ENCODE measurements at places on chromosomes 12 and 14. TPM values are rescaled to one million over a fixed set of nuclear protein-coding genes. Genes with fewer than 3 reads are reported as not detected.

GRCh38 chr14:99037777-99038430 lies 234.1 kb downstream of the BCL11B start:
- no peak overlapping the region for H3K4me3 ChIP-seq
- H3K27ac ChIP-seq, result no peak overlapping the region
- no peaks in the 10 kb centered on the region for H3K36me3 ChIP-seq
- H3K27me3 ChIP-seq, result peaks cover 6% of the 10 kb centered on the region

The DIO3 gene
- total RNA-seq, result 3.3 TPM

The CYP27B1 gene
- 0.62 TPM for total RNA-seq

GRCh38 chr14:54168489-54168888 lies 211.9 kb upstream of the BMP4 start:
- H3K27ac ChIP-seq, result no peak overlapping the region
- H3K4me1 ChIP-seq, result peaks cover 6% of the 10 kb centered on the region
- H3K36me3 ChIP-seq, result no peaks in the 10 kb centered on the region
- DNase-seq, result no peak

DNA sequence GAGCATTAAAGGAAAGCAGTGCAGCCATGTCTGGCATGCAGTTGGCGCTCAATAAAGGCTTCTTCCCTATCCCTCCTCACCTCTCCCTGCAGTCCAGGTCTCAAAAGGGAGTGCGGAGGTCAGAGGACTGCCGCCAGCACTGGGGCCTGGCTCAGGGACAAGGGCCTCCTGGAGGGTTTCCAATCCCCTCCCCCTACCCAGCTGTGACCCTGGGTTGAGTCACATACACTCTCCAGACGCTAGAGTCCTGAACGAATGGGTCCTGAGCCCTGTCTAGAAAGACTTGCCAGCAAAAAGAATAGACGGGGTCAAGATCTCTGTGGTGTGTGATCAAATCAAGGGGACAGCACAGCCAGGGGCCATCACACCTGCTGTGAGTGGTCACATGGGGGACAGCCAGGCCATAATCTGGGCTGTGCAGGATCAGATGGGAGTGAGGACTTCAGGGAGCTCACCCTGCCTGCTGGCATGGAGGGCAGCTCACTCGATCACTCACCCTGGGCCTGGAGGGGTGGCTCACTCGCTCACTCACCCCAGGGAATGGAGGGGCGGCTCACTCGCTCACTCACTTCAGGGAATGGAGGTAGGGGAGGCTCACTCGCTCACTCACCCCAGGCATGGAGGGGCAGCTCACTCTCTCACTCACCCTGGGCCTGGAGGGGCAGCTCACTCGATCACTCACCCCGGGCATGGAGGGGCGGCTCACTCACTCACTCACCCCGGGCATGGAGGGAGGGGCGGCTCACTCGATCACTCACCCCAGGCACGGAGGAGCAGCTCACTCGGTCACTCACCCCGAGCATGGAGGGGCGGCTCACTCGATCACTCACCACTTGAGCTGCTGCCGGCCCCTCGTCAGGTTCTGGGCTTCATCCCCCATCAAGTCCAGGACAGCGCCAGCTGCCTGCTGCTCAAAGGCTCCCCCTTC lies 12.8 kb downstream of the CFAP73 start:
- H3K36me3 ChIP-seq, result peaks cover 90% of the 10 kb centered on the region
- no peak overlapping the region for H3K4me3 ChIP-seq

DNA sequence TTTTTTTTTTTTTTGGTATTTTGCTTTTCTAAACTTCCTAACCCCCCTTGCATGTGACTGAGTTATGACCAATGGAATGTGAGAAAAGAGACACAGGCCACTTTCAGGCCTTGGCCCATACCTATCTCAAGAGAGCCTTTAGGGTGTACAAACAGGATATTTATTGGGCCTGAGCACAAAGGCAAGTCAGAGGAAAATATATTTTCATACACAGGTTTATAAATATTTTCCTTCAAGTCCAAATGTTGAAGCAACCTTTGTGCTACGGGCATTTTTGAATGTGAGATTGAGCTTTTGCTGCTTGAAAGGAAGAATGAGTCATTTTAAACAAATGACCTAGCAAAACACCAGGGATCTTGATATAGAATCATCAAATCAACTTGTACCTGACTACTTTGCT lies 228.6 kb upstream of the E2F7 start:
- H3K4me3 ChIP-seq, result no peak overlapping the region
- no peak for DNase-seq
- no peak overlapping the region for H3K27ac ChIP-seq
- no peaks in the 10 kb centered on the region for H3K27me3 ChIP-seq
- H3K4me1 ChIP-seq, result no peaks in the 10 kb centered on the region

GRCh38 chr12:1330477-1330827 lies 263.9 kb downstream of the FBXL14 start:
- H3K36me3 ChIP-seq, result no peaks in the 10 kb centered on the region
- DNase-seq, result no peak
- no peak overlapping the region for H3K27ac ChIP-seq
- H3K4me3 ChIP-seq, result no peak overlapping the region

DNA sequence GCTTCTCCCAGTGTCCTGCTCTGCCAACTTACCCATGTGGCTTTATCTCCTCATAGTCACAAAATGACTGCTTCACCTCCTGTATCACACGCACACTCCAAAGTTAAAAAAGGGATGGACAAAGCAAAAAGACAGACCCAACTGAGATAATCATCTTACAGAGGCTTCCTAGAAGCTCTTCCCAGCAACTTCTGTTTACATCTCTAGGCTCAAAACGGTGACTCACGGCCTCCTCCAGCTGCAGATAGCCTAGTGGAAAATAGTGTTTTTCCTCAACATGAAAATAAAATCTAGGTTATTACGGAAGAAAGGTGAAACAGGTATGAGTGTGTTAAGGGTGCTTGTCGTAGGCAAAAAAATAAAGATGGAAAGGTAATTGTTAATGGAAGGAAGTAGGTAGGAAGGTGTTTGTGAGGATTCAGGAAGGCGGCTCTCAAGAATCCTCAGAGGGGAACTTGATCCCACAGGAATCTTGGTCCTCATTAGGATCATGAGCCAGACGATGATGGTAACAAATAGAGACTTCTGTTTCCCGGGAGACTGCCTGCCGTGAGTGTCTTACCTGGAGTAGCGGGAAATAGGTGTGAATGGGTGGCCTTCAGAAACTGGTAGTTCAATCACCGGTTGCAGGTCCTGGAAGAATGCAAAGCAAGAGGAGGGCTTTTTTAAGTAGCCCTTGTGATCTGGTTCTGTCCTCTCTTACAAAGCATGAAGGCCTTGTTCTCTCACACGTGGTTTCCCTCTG lies 487.5 kb upstream of the TMEM132C start:
- H3K4me1 ChIP-seq, result no peaks in the 10 kb centered on the region
- H3K27me3 ChIP-seq, result no peaks in the 10 kb centered on the region
- no peaks in the 10 kb centered on the region for H3K36me3 ChIP-seq
- no peak overlapping the region for H3K27ac ChIP-seq

DNA sequence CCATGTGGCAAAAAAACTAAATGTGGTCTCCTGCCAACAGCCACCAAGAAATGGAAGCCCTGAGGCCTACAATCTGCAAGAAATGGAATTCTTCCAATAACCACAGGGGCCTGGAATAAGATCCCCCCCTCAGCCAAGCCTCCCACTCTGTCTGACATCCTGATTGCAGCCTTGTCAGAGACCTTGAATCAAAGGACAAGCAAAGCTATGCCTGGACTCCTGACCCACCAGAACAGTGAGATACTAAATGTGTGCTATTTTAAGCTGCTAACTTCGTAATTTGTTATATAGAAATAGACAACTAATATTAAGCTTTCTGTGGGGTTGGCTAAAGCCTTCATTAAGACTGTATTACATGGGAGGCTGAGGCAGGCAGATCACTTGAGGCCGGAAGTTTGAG lies 77.7 kb downstream of the TBX5 start:
- peaks cover 4% of the 10 kb centered on the region for H3K27me3 ChIP-seq
- H3K27ac ChIP-seq, result no peak overlapping the region
- no peaks in the 10 kb centered on the region for H3K4me1 ChIP-seq
- no peak overlapping the region for H3K4me3 ChIP-seq
- H3K36me3 ChIP-seq, result no peaks in the 10 kb centered on the region

- H3K4me3 ChIP-seq, result no peak overlapping the region
- H3K27me3 ChIP-seq, result no peaks in the 10 kb centered on the region
- no peak for DNase-seq
- no peaks in the 10 kb centered on the region for H3K4me1 ChIP-seq
Measured at GRCh38 chr14:53850714-53851296, 105.8 kb downstream of the BMP4 start.

DNA sequence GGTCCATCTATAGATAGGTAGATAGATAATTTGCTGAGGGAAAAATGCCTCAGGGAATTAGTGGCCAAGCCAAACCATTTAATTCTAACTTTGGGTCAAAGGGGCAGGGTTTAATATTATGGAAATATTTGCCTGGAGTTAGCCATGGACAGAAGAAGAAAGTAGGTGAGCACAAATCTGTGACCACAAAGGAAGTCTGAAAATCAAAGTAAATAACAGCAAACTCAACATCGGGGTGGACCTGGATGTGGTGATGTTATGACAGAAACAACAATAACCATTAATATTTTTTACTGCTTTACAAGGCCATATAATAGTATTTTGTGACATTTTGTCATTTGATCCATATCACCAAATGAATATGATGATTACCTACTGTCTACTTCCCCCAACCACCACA lies 578.0 kb upstream of the MGAT4C start:
- no peak for DNase-seq
- H3K4me1 ChIP-seq, result no peaks in the 10 kb centered on the region
- no peak overlapping the region for H3K27ac ChIP-seq
- H3K27me3 ChIP-seq, result no peaks in the 10 kb centered on the region

The PLCZ1 gene
- total RNA-seq, result not detected

DNA sequence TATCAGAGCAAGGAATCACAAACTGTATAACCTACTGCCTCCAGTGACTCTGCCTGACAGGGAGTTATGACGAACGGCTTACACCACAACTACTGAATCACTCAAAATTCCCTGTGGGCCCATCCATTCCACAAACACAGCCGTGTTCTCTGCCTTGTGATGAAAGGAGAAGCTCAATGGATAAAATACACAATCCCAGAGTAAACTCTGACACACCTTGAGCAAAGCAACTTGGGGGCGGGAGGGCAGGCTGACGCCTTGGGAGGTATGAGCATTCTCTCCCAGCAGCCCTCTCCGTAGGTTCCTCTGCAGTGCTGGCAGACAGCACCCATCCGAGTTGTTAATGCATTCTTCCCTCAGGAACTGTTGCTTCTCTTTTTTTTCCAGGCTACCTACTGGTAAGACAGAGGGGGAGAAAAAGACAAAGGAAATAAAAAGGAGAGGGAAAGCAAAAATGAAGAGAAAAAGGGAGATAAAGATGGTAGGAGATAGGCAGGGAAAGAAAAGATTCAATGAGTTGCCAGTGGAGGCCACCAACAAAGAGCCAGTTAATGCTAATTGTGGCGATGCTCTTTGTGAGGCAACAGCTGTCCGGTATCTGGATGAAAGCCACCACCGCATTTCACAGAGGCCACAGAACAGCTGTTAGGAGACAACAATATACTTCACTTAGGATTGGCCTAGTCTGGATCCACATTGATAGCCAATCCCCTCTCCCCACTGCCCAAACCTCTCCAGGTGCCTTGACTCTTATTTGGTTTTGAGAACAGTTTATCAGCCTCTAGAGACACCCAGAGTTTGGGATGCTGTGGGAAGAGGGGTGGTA lies 4.7 kb upstream of the DIO2 start:
- peak; percentile 85 for DNase-seq
- H3K27me3 ChIP-seq, result no peaks in the 10 kb centered on the region
- H3K27ac ChIP-seq, result peak overlapping the region; percentile 39
- no peak overlapping the region for H3K4me3 ChIP-seq

GRCh38 chr12:82461836-82462235 lies 103.5 kb downstream of the METTL25 start:
- no peaks in the 10 kb centered on the region for H3K27me3 ChIP-seq
- no peak overlapping the region for H3K27ac ChIP-seq
- H3K4me1 ChIP-seq, result no peaks in the 10 kb centered on the region

GRCh38 chr14:103547455-103547940 lies 15.0 kb downstream of the BAG5 start:
- no peaks in the 10 kb centered on the region for H3K27me3 ChIP-seq
- no peak overlapping the region for H3K4me3 ChIP-seq
- H3K4me1 ChIP-seq, result peaks cover 88% of the 10 kb centered on the region

- H3K27ac ChIP-seq, result no peak overlapping the region
- DNase-seq, result no peak
- H3K4me3 ChIP-seq, result no peak overlapping the region
- H3K4me1 ChIP-seq, result no peaks in the 10 kb centered on the region
- H3K36me3 ChIP-seq, result no peaks in the 10 kb centered on the region
- no peaks in the 10 kb centered on the region for H3K27me3 ChIP-seq
Measured at GRCh38 chr12:79732638-79733037, 41.9 kb upstream of the PAWR start.

The BMP4 gene
- 16.4 TPM for total RNA-seq

The CBLN3 gene
- total RNA-seq, result 1.2 TPM

- H3K27ac ChIP-seq, result peak overlapping the region; percentile 97
- peaks cover 1% of the 10 kb centered on the region for H3K36me3 ChIP-seq
- no peaks in the 10 kb centered on the region for H3K27me3 ChIP-seq
- DNase-seq, result no peak
- H3K4me1 ChIP-seq, result peaks cover 11% of the 10 kb centered on the region
Measured at GRCh38 chr14:21455592-21455911, 371 bp downstream of the CHD8 start.

- no peaks in the 10 kb centered on the region for H3K36me3 ChIP-seq
- no peaks in the 10 kb centered on the region for H3K27me3 ChIP-seq
- DNase-seq, result no peak
- no peak overlapping the region for H3K27ac ChIP-seq
- H3K4me3 ChIP-seq, result no peak overlapping the region
Measured at GRCh38 chr12:76547526-76547925, 12.0 kb downstream of the OSBPL8 start.

The KRT86 gene
- total RNA-seq, result 0.04 TPM

The RNU4-1 gene
- total RNA-seq, result 636 TPM

DNA sequence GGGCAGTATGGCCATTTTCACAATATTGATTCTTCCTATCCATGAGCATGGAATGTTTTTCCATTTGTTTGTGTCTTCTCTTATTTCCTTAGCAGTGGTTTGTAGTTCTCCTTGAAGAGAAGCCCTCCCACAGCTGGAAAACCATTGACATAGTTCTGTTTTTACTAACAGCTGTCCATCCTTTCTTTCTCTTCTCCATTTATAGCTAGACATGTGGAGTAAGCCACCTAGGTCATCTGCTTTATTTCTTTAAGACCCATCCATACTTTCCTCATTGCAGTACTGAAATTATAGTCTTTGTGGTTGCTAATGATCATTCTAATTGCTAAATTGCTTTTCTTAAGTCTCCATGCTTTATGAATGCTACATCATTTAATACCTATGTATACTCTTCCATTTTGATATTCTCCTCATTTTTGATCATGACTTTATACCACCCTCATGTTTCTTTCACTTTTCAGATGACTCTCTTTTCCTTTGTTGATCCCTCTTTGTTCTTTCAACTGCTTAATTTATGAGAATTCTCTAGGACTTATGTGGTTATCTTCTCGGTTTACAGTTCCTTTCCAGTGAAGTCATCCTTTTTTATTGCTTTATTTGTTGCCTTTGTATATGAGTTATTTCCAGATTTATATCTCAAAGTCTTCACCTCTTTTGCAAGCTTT lies 114.2 kb downstream of the PCNX1 start:
- H3K4me3 ChIP-seq, result no peak overlapping the region
- H3K27ac ChIP-seq, result no peak overlapping the region
- no peaks in the 10 kb centered on the region for H3K27me3 ChIP-seq

The TPH2 gene
- not detected for total RNA-seq

- no peak overlapping the region for H3K4me3 ChIP-seq
- DNase-seq, result peak; percentile 72
- no peak overlapping the region for H3K27ac ChIP-seq
- no peaks in the 10 kb centered on the region for H3K27me3 ChIP-seq
Measured at GRCh38 chr12:41459111-41459905, 271.2 kb downstream of the PDZRN4 start.
